ENCODE measurements at places on chromosomes 12 and 14.

GRCh38 chr14:50786751-50787464, 44.1 kb downstream of the NIN start:
- no peak for DNase-seq

DNA sequence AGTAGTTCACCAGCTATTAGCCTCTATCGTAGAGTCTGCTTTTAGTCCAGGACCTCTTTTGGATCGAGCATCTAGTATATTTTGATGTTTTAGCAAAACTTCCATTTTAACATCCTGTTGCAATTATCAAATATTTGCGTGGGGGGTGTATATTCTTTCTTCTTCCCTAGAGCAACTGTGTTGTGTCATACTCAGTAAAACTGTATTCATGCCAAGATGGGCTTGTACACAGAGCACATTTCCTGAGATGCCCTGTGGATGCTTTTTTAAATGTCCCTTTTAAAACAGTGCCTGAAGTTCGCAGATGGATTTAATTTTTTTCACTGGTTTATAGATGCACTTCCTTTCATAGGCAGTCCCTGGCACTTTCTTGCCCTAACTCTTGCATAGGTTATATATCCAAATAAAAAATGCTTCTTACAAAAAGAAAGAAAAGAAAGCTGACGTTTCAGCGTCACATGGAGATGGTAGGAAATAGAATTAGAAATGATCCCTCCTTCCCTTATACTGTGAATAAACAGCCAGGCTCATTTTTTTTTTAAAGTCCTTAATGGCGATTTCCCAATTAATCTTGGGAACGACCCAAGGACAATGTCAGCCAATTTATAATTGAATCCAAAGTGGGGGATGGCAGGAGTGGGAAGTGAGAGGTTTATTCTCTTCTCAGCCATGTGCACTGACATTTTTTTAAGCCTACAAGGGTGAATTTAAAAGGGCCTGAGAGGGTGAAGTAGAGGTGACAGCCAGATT, 247.0 kb downstream of the SLC41A2 start:
- DNase-seq = no peak

- DNase-seq = no peak
Observed at GRCh38 chr12:129559776-129560175, 344.0 kb downstream of the TMEM132D start.

DNA sequence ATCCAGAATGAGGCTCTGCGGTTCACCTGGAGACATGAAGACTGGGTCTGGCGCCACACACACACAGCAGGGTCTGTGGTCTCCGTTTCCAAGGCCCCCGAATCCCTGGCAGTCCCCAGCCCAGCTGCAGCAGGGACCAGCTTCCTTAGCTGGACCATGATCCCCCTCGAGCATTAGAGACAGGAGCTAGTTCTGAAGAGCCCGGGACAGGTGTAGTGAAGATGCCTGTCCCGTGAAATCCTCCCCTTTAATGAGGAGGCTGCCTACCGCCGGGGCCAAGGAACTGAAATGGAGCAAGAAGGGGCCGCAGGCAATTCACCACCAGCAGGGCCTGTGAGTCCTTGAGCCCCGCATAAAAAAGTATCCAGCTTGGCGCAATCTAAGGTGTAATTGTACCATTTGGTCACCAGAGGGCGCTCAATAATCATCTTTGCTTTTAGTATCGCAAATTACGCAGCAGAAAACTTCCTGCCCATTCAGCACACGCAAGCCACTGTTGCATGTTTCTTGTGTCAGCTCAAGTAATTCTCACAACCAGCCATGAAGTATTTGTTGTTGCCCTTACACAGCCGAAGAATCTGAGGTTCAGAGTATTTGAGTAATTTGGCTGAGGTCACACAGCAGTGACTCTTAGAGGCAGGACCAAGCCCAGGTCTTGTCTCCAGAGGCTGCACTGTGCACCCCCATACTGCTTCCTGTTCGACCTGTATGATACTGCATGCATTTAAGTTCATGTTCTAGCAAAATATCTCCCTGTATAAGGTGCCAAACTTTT, 54.3 kb upstream of the PPP2R5C start:
- peak; percentile 93 for DNase-seq

DNA sequence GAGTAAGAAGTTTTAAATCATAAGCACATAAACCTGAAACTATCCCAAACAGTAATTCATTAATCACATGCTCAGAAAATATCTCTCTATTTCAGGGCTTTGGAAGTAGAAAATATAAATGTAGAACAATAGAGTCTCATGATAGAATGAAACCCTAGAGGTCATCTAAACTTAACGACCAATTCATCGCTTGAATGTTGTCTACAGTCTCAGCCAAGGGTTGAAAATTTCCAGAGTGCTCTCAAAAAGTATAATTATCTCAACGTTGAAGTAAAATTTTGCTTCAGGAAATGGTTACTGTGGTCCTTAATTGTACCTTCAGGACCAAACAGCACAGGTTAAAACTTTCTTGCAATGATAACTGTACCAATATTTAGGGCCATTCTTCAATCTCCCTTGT, 1053.6 kb upstream of the SEL1L start:
- no peak for DNase-seq

- DNase-seq = no peak
Observed at GRCh38 chr12:97854477-97854876, 391.9 kb downstream of the RMST start.

DNA sequence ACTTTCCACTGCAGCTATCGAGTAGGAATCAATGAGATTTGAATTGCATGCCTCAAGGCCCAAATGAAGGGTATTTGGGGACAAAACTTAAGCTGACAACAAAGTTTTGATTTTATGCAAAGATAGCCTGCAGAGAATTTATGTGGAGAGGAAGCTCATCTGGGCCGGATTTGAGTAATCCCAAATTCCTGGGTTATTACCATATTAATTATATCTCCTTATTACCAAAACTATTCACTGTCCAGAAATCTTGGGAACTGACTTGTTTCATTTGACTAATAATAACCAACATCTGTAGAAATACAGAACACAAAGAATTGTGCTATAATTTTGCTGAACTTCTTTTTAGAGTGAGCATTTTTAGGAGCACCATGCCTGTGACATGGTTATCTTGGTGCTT, 70.4 kb downstream of the KITLG start:
- DNase-seq = no peak

DNA sequence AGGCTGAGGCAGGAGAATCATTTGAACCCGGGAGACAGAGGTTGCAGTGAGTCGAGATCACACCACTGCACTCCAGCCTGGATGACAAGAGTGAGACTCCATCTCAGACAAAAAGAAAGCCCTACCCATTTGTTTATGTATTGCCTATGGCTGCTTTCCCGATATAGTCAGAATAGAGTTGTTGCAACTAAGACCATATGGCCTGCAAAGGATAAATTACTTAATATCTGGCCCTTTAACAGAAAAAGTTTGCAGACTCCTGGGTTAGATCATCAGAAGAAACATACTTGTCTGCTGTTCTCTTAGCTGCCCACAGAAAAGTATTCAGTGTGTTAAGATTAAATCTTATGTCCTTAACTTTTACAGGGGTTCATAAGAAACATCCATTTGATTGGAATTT, 122.4 kb upstream of the VASH1 start:
- DNase-seq = no peak

- no peak for DNase-seq
Observed at GRCh38 chr14:101490771-101491170, 70.5 kb upstream of the DIO3 start.

- no peak for DNase-seq
Observed at GRCh38 chr12:2609020-2609419, 185.8 kb upstream of the FKBP4 start.

GRCh38 chr14:91679273-91679672, 52.6 kb downstream of the CATSPERB start:
- no peak for DNase-seq

All from esophagus muscularis mucosa (tissue), 4 donors.